Heart right ventricle (tissue), 16 donors: ENCODE measurements at places on chromosomes 7 and 10. TPM values are rescaled to one million over a fixed set of nuclear protein-coding genes. Genes with fewer than 3 reads are reported as not detected.

The CSTF2T gene
- 10.5 TPM for polyA plus RNA-seq

The SEMA3C gene
- 16.1 TPM for polyA plus RNA-seq

The AGBL3 gene
- 0.95 TPM for polyA plus RNA-seq

The CPN1 gene
- not detected for polyA plus RNA-seq

The VENTX gene
- polyA plus RNA-seq, result 0.83 TPM

The OR13A1 gene
- 0.04 TPM for polyA plus RNA-seq

The ADAMTS14 gene
- 0.13 TPM for polyA plus RNA-seq

The CDHR1 gene
- polyA plus RNA-seq, result 0.29 TPM

The NEURL1 gene
- polyA plus RNA-seq, result not detected

The PDZD8 gene
- polyA plus RNA-seq, result 2.0 TPM
